Stimulated activated naive CD4-positive, alpha-beta T cell (primary cell): ENCODE measurements at places on chromosomes 11 and 22.

DNA sequence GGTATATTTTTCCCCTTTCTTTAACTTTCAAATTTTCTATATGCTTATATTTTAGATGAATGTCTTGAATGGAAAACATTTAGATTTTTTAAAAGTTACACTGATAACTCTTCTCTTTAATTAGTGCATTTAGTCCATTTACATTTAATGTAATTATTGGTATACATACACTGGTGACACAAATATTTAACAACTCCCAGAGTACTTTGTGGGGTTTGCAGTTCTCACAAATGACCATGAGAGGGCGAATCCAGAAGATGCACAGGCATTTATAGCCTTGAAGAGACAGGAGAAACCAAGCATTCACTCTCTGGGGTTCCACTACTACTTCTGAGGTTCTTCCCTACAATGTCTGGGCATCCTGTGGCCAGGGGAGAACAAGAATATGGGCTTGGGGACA is 125.1 kb downstream of the TIMP3 start:
- DNase-seq = no peak

- DNase-seq = no peak
Observed at GRCh38 chr11:69801513-69802335, 17.5 kb downstream of the FGF3 start.

DNA sequence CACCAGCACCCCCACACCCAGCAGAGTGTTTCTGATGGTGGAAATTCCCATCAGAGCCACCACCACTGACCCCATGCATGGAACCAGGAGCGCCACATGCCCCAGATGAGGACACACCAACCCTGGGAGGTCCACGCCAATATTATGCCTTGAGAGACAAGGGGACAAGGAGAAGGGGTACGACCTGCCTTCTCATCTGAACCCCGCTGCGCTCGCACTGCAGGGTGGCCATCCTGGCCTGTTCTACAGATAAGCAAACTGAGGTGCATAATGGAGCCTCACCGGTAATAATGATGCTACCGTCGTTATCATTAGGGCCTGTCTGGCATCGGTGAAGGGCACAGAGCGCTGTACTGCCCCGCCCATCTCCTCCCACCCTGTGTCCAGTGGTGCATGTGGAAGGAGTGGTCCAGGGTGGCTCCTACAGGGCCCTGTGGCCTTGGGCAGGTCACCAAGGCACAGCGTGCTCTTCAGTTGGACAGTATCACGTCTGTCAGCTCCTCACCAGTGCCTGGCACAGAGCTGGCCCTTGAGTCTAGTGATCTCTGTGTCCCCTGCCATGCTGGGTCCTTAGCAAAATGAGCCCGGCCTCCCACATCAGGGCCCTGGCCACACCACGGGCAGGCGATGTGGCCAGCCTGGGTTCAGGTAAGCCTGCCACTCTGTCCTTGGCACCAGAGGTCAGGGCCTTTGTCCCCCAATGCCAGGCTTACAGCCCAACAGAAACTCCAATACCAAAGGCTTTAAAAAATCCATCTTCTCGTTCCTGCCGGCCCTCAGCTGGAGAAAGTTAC is 92.2 kb downstream of the PHF21B start:
- no peak for DNase-seq

DNA sequence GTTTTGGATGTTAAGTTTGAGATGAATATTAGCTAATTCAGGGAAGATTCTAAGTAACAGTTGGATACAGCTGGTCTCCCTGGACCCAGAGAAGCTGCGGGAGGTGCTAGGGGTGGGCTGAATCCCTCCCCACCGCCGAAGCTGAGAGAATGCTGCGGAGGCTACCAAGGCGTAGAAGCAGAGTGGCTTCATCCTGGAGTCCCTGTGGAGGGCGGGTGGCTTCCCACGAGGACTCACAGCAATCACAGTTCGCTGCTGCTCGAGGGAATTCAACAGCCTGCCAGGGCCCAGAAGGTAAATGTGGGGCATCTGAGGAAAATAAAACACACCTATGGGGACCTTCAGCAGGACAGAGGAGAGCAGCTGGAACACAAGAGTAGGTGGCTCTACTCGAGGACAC is 11.1 kb upstream of the B3GAT1 start:
- no peak for DNase-seq

DNA sequence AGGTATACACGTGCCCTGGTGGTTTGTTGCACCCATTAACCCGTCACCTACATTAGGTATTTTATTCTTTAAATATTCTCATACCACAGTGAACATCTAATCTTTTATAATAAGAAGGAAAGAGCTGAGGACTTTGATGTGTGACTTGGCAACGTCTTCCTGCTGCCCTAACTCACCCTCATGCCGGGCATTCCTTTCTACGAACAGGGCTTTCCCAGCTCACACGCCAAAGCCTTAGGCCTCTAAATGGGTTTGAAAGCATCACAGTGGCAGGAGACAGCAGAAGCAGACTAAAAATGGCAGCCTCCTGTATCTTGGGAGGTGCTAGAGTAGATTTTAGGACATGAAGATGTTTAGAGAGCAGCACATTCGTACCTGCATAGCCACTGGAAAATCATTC is 52.6 kb downstream of the CLTCL1 start:
- no peak for DNase-seq

DNA sequence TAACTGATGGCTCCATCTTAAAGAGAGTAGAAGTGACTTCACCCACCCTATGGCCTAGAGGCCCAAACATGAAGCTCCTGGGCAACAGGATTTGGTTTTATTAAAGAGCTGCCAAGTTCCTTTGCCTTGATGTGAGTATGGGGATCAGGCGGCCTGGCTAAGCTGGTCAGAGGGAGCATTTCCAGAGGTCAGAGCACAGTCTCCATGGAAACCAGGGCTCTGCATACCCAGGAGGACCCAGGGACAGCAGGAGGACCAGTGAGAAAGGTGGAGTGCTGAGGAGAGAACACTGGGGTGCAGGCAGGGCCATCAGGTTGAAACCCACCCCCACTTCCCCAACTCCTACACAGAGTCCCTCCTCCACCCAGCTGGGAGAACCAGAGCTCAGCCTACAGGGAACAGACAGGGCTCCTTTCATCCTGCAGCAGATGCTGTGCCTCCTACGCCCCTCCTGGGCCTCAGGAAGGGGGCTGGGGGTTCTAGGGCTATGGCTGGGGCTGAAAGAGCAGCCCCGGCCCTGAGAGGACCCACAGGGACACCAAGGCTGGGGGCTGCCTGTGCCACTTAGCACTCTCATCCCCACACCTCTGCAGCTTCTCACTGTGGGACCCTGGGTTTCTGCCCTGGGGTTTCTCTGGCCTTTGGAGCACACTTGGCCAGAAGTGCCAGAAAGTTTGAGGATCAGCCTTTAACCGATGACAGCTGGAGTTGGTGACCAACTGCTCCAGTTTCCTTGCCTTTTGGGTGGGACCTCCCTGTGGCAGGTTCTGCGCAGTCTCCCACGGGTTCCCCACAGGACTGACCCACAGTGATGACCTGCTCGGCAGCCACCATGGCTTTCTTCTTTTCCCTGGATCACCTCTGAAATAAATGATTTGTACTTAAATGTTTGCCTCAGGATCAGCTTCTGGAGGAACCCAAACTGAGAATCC is 13.8 kb upstream of the P2RY6 start:
- DNase-seq = no peak

DNA sequence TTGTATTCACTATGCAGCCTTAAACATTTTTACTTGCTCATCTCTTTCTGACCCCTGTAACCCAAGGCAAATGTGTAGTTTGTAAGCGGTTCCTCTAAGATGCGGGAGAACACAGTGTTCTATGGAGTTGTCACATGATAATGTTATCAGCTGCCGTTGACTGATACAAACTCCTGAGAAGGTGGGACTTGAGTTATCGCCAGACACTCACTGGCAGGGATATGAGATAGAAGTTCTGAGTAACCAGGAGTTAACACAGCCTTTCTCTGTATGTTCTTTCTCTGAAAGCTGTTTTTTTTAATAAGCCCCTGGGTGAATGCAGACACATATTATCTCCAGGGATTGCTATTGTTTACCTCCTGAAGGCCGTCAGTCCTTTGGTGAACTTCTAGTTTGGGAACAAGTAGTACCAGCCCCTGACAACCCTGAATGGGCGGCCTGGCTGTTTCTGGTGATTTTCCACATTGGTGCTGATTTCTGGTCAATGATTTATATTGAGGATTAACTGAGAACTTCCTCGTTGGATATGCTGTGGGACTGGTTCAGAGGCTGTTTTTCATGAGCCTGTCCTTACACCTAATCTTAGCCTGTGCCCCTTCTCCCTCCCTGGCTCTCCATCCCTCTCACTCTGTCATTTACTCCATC is 155.3 kb upstream of the RASSF10 start:
- DNase-seq = no peak

GRCh38 chr11:118240999-118241763 is 11.0 kb downstream of the MPZL3 start:
- DNase-seq = no peak

DNA sequence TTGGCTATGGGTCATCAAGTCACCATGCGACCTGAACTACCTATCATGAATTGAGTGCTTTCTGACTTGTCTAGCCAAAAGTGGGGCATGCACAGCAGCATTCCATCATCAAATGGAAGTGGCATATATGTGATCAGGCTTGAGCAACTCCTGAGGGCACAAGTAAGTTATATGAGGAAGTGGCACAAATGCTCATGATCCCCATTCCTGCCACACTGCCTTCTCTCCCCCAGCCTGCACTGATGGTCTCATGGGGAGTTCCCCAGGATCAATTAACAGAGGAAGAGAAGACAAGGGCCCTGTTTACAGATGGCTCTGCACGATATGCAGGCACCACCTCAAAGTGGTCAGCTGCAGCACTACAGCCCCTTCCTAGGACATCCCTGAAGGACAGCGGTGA is 21.8 kb downstream of the MS4A4E start:
- DNase-seq = no peak

GRCh38 chr22:37043828-37044538 is 7.6 kb upstream of the KCTD17 start:
- no peak for DNase-seq

GRCh38 chr11:34775417-34775888 is 140.7 kb downstream of the APIP start:
- no peak for DNase-seq

GRCh38 chr11:100761841-100762240 is 74.8 kb downstream of the ARHGAP42 start:
- DNase-seq = no peak

DNA sequence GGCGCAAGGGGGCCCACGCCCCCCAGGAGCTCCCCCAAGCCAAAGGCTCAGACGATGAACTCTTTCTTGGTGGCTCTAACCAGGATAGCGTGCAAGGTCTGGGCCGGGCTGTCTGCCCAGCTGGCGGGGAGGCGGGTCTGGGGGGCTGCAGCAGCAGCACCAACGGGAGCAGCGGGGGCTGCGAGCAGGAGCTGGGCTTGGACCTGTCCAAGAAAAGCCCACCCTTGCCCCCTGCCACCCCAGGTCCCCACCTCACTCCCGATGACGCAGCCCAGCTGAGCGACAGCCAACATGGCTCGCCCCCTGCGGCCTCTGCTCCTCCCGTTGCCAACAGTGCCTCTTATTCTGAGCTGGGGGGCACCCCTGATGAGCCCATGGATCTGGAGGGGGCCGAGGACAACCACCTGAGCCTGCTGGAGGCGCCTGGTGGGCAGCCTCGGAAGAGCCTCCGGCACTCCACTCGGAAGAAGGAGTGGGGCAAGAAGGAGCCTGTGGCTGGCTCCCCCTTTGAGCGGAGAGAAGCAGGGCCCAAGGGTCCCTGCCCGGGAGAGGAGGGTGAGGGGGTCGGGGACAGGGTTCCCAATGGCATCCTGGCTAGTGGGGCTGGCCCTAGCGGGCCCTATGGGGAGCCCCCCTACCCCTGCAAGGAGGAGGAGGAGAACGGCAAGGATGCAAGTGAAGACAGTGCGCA is 21.6 kb upstream of the TMEM191C start:
- no peak for DNase-seq

- DNase-seq = no peak
Observed at GRCh38 chr22:27512283-27512761, 289.2 kb downstream of the MN1 start.

DNA sequence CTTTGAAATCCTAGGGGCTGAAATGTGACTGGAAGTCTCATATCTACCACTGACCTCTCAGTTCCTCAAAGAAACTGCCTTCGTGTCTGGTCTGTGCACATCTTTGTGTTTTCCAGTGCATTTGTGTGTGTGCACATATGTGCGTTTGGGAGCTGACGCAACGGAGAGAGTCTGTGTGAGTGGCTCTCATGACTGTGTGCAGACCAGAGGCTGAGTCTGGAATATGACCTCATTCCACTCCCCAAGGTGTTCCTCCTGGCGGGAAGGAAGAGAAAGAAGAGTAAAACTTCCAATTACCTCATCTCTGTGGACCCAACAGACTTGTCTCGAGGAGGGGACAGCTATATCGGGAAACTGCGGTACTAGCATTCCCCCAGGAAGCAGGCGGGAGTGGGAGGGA is 16.5 kb downstream of the TUB start:
- DNase-seq = no peak

DNA sequence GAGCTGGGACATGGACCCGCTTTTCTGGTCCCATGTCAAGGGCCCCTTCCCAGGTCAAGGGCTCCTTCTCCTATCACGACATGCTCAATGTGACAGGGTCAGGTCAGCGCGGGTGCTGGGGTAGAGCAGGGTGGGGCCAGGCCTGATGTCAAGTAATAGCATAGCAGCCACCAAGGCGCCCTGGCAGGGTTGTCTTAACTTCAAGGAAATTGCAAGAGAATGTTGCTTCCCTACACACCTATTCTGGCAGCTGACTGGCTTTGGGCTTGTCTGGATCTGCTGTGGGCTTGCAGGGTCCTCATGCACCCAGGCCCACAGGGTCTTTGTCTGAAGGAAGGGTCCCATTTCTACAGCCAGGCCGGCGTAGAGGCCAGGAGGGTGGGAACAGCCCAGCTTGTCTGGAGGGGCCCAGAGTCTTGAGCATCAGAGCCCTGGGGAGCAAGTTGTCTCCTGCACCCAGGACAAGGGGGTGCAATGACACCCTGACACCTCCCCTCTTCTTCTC is 71.4 kb downstream of the BUD13 start:
- no peak for DNase-seq

- no peak for DNase-seq
Observed at GRCh38 chr11:90650153-90650552, 427.3 kb upstream of the CHORDC1 start.

GRCh38 chr11:110991661-110992355 is 253.7 kb upstream of the POU2AF2 start:
- DNase-seq = no peak

DNA sequence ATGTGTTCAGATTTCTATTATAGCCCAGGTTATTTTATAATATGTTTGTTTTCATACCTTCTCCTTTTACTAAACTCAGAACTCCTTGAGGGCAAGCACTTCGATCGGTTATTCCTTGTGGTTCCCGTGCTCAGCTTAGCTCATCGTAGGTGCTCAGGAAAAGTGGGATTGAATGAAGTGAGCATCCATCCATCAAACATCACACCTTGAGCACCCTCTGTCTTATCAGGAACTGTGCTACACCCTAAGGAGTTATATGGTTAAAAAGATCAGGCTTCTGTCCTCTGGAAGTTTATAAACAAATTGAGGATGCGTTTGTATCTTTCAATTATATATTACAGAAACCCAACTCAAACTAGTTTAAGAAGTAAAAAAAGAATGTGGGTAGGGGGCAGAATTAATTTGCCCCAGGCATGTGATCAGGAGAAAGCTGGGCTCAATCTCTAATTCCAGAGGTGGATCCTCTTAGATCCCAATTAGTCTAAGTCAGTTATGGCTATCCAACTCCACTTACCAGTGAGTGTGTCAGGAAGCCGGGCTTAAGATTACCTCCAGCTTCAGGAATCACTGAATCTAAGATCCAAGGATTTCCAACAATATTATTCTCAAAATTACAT is 59.9 kb upstream of the RRAS2 start:
- no peak for DNase-seq
